ENCODE measurements at places on chromosomes 2 and 18. TPM values are rescaled to one million over a fixed set of nuclear protein-coding genes. Genes with fewer than 3 reads are reported as not detected.

Gene WDR33
- 46.0 TPM for total RNA-seq

Gene MRO
- 0.25 TPM for total RNA-seq

Gene APLF
- 3.4 TPM for total RNA-seq

Gene KCNF1
- 0.43 TPM for total RNA-seq

Gene UGT1A5
- 2.1 TPM for total RNA-seq

Gene NT5C1B
- total RNA-seq, result not detected

DNA sequence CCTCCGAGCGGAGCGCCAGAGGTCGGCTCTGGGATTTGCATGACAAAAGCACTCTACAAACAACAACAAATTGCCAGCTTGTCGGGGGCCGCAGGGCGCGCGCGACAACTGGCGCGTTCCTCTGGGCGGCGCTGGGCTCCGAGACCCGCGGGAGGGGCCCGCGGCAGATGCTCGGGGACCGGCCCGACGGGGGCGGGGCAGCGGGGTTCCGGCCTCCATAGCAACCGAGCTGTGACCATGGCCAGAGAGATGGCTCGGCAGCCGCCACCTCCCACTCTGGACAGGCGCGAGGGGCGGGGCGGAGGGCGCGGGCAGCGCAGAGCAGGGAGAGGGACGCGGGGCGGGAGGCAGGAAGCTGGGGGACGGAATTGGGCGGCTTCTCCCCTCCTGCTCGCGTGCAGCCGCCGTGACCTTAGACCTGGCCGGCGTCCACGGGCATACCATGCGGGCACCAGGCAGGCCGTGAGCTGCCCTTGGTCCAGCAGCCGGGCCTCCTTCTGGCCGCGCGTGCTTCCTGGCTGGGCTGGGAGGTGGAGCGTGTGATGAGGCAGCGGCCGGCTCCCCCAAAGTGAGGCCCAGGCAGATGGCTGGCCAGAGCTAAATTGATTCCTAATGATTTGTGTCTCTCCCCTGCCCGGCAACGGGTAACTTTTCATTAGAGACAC lies 171.5 kb downstream of the CELF4 start:
- peak; percentile 44 for DNase-seq

- no peak for DNase-seq
These were observed 80.3 kb downstream of the RTN4 start for GRCh38 chr2:54969940-54970338.

GRCh38 chr2:11288431-11288830 lies 56.0 kb downstream of the ROCK2 start:
- DNase-seq, result no peak

- DNase-seq, result no peak
These were observed 10.9 kb downstream of the MEP1B start for GRCh38 chr18:32200766-32201165.

DNA sequence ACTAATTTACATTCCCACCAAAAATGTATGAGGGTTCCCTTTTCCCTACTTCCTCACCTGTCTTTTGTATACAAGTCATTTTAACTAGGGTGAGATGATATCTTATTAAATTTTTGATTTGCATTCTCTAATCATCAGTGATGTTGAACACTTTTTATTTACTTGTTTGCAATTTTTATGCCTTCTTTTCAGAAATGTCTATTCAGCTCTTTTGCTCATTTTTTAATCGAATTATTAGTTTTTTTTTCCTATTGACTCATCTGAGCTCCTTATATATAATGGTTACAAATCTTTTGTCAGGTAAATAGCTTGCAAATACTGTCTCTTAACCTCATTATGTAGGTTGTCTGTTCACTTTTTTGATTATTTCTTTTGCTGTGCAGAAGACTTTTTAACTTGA lies 269.4 kb downstream of the CDH19 start:
- no peak for DNase-seq

DNA sequence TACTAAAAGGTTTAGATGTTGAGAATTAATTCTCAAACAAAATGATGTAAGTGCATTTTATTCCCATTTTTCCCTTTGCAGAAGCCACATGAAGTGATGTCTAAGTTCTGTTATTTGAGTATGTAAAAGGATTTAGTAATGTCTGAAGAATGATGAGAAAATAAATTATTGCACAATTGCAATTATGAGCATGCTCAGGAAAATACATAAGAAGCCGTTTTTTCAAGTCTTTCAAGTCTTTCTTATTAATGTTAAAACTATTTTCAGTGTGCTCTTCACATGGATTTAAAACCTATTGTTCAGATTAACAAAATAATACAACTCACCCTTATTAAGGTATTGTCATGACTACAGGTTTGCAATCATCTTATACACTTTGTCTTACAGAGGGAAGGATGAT lies 331.4 kb upstream of the NETO1 start:
- no peak for DNase-seq

GRCh38 chr18:74982946-74983635 lies 225.8 kb downstream of the PTGR3 start:
- no peak for DNase-seq

DNA sequence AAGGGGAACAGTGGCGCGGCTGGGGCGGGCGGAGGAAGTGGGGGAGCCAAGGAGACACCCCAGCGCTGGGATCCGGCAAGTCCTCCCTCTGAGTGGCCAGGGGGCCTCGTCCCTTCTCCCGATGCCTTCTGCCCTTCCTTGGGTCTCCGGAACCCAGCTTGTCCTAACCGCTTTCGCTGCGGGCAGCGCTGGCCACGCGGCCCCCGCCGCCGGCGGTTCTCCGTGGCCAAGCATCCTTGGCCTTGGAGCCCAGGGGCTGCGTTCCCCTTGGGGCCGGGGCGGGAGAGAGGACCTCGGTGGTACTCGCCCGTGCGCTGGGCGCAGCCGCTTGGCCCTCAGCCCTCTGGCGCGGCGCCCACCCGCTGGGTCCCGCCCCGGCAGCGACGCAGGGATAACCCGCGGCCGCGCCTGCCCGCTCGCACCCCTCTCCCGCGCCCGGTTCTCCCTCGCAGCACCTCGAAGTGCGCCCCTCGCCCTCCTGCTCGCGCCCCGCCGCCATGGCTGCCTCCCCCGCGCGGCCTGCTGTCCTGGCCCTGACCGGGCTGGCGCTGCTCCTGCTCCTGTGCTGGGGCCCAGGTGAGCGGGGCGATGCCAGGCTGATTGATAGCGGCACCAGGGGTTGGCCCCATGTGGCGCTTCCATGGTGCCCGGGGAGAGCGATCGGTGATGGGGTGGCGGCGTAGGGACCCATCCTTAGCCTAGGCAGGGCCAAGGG lies 128.7 kb downstream of the UXS1 start:
- no peak for DNase-seq

GRCh38 chr2:54728669-54729120 lies 5.2 kb downstream of the EML6 start:
- no peak for DNase-seq

- DNase-seq, result no peak
These were observed 502.3 kb downstream of the TXNL1 start for GRCh38 chr18:56136105-56136504.

DNA sequence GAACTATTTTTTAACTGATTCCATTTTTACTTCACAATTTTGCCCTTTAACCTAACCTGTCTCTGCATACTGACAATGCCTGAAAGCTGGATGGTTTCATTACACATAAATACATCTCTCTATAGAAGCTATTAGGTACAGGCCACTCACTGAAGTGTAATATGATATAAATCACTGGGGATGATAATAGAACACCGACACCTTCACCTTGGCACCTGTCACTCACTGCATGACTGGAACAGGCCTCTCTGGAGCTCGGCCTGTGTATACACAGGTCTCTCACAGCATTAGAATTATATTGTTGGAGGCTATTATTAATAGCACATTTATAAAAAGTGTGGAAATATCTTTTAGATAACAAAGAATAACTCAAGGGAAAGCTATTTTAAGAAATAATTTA lies 138.2 kb downstream of the TMEM131 start:
- no peak for DNase-seq

GRCh38 chr2:36452260-36452659 lies 96.7 kb downstream of the CRIM1 start:
- no peak for DNase-seq

DNA sequence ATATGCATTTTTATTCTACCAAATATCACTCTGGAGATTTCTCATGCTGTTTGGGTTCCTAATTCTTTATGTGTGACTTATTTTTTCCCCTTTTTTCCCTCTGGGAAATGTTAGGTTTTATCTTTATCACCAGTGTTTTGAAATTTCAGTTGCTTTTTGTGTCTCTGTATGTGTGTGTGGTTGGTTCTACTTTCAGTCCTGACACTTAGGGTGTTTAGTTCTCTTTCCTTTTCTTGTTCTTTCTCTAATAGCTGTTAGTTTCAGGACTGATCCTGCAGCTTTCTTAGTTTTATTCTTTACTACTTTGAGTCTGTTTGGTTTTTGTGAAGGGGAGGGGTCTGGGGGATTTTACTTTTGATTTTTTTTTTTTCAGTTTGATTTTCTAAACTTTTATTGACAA lies 23.1 kb downstream of the PPM1B start:
- no peak for DNase-seq

GRCh38 chr2:239724194-239724849 lies 300.8 kb downstream of the NDUFA10 start:
- peak; percentile 17 for DNase-seq

GRCh38 chr2:105320651-105321215 lies 8.8 kb downstream of the TGFBRAP1 start:
- DNase-seq, result no peak

DNA sequence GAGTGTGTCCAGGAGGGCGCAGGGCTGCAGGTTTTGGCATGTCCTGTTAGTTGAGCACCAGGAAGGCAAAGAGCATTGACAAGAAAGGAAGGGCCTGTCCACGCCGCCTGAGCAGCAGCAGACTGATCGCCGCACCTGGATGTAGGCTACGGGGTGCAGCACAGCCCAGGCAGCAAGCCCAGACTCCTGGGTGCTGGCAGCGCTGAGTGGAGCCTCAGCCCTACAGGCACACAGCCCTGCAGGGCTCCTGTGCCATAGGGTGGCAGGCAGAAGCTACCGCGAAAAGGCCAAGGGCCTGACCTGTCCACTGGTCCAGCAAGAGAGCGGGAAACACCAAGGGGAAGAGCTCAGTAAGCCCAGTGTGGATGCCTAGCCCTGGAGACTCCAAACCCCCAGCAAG lies 198.0 kb downstream of the HDAC4 start:
- no peak for DNase-seq

GRCh38 chr2:105375001-105375561 lies 23.8 kb downstream of the FHL2 start:
- DNase-seq, result no peak
